Sigmoid colon (tissue), 7 donors: ENCODE measurements at places on chromosomes 1 and 21. TPM values are rescaled to one million over a fixed set of nuclear protein-coding genes. Genes with fewer than 3 reads are reported as not detected.

VSIG8 gene
- total RNA-seq, result not detected

RHD gene
- not detected for total RNA-seq

DNA sequence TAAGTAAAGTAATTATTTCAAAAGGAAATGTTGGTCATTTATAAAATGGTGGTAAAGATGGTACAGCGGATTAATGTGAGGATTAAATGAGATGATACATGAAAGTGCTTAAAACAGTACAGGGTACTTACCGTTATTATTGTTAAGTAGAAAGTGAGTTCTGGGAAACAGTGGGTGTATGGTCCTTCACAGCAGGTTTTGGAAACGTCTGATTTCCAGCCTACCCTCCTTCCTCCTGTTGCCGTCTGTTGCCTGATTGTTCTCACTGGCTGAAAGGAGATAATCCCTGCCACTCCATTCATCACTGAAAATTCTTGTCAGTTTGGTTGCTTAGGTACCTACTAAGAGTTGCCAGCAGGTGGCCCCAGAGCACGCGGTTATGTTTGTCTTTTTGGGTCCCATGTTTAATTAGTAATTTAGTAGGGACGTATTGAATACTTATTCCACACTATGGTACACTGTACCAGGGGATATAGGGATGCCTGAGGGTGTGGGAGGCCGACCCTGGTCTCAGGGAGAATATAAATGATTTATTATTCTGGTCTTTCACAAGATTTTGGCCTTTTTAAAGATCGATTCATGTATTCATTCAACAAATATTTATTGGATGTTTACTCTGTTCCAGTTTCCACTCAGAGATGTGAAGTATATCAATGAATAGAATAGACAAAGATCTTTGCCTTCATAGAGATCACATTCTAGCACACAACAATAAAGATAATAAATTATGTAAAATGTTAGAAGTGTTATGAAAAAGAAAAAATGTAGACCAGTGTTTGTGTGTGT lies 30.8 kb upstream of the RPTN start:
- DNase-seq, result peak; percentile 67

- no peak for DNase-seq
These were observed 23.2 kb upstream of the H6PD start for GRCh38 chr1:9211291-9211811.

CYP4Z1 gene
- total RNA-seq, result 1.9 TPM

DNA sequence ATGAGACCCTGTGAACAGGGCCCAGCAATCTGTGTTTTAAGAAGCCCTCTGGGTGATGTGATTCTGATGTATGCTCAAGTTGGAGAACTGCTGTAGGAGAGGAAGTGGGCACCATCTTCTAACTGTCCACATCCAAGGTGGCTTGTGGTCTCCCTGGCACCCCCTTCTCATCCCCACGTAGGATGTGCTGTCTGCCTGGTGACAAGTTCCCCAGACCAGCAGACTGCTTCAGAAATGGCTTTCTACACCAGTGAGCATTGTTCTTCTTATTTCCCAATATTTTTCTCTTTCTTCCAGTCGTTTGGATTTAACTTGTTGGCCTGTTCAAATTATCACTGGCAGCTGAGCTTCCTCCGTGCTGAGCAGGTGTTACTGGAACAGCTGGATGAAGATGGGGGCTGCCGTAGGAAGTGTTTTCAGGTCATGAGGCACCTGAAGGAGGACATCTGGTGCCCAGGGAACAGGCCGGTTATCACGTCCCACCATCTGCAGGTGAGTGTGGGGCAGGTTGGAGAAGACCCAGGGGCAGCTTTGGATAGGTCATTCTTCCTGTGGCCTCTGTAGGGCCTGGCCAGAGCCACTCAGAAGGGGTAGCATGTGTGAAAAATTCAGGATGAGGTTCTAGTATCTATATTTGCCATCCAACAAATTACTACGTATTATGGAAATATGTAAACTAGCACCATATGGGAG lies 16.8 kb downstream of the MAB21L3 start:
- DNase-seq, result no peak

- no peak for DNase-seq
These were observed 9.2 kb downstream of the ROR1 start for GRCh38 chr1:63782982-63783381.

GRCh38 chr1:109493227-109493626 lies 667 bp upstream of the CYB561D1 start:
- DNase-seq, result no peak

- DNase-seq, result no peak
These were observed 57.8 kb downstream of the ZNF281 start for GRCh38 chr1:200351826-200352549.

DNA sequence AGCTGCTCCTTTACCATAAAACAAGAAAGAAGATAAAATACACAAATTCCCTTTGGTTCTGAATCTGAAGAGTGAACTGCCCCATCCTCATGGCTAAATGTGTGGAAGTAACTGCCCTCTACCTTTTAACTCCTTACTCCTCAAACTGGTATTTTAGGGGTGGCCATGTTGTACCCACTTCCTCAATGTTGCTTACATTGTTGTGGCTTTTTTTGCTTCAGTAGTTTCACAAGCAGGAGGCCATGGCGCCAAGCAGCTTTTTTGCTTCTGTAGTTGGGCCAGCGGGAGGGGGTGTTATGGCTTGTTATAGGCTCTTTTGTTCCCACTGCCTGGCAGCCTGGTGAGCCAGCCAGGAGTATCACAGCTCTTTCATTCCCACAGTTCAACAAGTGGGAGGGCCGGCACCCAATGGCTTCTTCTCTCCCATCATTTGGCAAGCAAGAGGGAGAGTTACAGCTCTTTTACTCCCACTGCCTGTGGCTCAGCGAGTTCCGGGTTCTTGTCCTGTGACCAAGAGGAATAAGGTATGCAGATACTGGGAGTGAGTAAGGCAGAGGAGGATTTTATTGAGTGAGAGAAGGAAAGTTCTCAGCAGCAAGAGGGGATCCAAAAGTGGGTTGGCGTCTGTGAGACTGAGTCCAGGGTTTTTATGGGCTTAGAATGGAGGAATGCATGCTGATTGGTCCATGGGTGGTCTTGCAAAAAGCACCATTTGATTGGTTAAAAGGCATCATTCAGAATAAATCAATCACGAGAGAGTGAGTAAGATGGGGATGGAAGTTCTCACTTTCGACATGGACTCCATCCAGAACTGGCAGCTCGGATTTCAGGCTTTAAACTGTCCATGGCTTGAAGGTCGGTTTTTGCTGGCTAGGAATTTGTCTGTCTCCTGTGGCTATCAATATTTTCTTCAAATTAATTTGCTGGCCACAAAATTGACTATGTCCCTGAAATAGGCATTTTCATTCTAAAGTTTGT lies 429.6 kb downstream of the HLX start:
- DNase-seq, result no peak

PPFIA4 gene
- 4.3 TPM for total RNA-seq

GRCh38 chr1:86848654-86849053 lies 65.3 kb downstream of the SELENOF start:
- DNase-seq, result no peak

DNA sequence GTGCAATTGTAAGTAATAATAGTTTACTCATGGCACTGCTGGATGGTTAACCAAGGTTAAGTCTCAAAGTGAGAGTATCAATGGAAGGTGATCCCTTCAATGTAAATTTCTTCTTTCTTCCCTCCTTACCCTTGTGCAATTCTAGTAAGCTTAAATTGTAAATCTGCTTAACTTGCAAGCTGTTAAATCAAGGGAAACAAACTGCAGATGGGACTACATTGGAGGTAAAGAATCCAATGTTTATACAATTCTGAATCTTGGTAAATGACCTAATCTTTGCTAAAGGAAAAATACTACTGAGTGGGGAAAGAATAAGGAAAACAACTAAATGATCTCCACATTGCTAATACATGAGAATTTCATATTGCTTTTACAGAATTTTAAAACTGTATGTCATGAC lies 6.7 kb upstream of the CD55 start:
- DNase-seq, result no peak

LGR6 gene
- 0.14 TPM for total RNA-seq

CLCNKA gene
- 1.1 TPM for total RNA-seq

- no peak for DNase-seq
These were observed 470.9 kb downstream of the TTLL7 start for GRCh38 chr1:83527987-83528386.

DNA sequence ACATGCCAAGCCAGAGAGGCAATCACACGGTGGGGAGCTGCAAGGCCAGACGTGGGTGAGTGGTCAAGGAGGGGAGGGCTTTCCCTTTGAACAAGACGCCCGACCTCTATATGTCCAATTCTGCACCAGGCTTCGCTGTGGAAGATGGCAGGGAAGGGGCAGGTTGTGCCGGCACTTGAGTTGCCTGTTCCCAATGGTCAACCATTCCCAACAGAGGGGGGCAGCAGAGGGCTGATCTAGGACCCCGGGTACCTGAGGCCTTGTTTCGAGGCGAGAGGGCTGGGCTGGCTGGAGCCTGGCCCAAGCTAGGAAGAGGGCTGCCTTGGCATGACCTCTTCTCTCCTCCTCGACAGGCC lies 64.9 kb downstream of the TMEM53 start:
- peak; percentile 84 for DNase-seq

DNA sequence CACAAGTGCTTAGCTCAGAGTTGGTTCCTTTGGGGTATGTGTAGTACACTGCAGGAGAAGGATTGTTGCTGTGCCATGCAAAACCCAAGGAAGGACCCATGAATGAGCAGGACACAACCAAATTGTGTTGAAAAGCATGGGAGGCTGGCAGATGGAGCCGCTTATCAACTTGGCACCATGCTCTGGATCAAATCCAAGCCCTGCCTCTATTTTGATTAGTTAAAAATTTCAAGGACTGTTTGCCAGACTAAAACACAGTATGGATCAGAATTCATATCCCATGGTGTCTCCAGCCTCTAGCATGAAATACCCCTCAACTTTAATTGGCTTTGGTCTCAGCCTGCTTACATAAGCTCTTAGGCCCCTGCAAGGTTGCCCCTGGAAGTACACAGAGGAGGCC lies 27.8 kb downstream of the CCDC185 start:
- no peak for DNase-seq

GNG4 gene
- total RNA-seq, result 1.5 TPM

SLC45A1 gene
- 6.5 TPM for total RNA-seq

- no peak for DNase-seq
These were observed 810 bp downstream of the RGS5 start for GRCh38 chr1:163201906-163202305.

S100A7A gene
- not detected for total RNA-seq

SORT1 gene
- 55.1 TPM for total RNA-seq

ADAMTSL4 gene
- total RNA-seq, result 17.8 TPM

- no peak for DNase-seq
These were observed 16.3 kb upstream of the KPNA6 start for GRCh38 chr1:32091591-32091990.

DNA sequence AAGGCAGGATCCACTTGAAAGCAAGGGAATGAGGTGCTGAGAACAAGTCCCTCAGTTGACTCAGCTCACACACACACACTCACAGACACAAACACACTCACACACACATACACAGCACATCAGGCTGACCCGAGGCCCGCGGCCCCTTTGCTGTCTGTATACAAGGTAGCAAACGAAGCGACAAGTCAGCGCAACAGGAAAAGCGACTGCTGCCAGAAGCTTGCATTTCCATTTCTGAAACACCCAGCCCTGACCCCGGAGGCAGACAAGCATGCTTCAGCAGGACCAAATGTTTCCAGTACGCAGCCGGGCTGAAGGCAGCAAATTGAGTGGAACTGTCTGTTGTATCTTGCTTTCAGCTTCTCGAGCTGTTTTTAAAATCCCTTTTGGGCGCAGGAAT lies 501.6 kb downstream of the NPHP4 start:
- DNase-seq, result no peak

GRCh38 chr1:119045096-119045746 lies 57.1 kb upstream of the TBX15 start:
- no peak for DNase-seq

SPRR3 gene
- total RNA-seq, result not detected

SFN gene
- 1.1 TPM for total RNA-seq

GPR37L1 gene
- 0.27 TPM for total RNA-seq

GRCh38 chr1:181141431-181141910 lies 53.0 kb downstream of the IER5 start:
- peak; percentile 67 for DNase-seq

DNA sequence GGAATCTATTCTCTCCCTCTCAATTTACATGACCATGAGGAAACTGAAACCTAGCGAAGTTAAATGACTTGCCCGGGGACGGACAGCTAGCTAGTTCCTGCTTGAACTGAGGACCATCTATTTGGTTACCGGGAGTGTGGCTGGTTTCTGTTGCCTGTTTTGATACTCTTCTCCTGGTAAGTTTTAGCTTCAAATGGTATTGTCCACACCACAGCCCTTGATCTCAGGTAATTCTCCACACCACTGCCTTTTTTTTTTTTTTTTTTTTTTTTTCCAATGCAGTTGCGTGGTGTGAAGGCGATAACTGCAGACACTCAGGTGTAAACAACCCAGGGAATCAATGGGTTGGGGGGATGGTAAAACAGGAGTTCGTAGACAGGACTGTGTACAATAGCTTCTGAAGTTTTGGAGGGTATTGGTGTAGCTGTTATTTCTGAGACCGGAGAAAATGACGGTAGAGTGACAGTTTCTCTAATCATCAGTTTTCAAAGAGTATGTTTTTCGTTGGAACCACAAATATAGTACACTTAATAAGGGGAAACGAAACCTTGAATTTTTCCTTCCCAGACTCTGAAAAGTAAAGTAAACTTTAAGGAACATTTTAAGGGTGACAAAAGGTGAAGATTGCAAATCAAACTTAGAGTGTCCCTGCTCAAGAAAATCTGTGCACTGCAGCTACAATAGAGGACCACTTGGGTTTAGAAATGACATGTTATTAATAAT lies 125.3 kb upstream of the CACYBP start:
- DNase-seq, result no peak

FCGR3B gene
- 4.3 TPM for total RNA-seq

DNA sequence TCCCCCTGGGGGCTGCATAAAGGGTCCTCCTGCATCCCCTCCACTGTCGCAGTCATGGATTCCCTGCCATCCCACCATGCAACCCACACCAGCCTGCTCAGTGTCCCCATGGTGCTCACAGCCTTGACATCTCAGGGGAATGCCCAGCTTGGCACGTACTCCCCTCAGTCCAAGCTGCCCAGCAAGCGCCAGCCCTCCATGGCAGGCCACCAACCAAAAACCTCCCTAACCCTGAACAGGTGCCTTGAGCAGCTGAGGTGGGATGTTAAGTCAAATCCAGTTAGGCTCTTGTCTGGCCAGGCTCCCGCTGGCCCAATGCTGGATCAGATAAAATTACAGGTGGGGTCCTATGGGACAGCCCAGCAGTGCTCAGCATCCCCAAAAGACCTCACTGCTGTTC lies 341 bp downstream of the VTCN1 start:
- no peak for DNase-seq

GRCh38 chr21:45471525-45472221 lies 66.7 kb downstream of the COL18A1 start:
- DNase-seq, result peak; percentile 87

GRCh38 chr1:28136922-28137613 lies 39.4 kb downstream of the PTAFR start:
- DNase-seq, result no peak

DNA sequence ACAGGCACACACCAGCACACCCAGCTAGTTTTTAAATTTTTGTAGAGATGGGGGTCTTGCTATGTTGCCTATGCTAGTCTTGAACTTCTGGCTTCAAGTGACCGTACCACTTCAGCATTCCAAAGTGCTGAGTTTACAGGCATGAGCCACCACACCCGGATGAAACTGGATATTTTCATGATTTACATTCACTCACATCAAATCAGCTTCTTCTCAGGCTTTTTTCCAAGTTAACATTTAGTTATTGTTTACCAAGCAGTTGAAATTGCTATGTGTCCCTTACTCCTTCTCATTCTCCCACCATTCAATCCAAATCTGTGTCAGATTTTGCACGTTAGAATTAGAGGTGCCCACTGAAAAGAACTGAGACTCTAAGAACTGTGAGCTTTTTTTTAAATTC lies 18.4 kb downstream of the RIT1 start:
- DNase-seq, result no peak

- DNase-seq, result peak; percentile 92
These were observed at the start of gene MTARC2 for GRCh38 chr1:220748089-220748934. TSS of gene MTARC2 (plus strand) at chr1:220748322. CDS start at chr1:220748532, 210 bp downstream.
